CD8-positive, alpha-beta memory T cell (primary cell): ENCODE measurements at places on chromosomes 6 and 20. TPM values are rescaled to one million over a fixed set of nuclear protein-coding genes. Genes with fewer than 3 reads are reported as not detected.

The UBD gene
- total RNA-seq = 2.5 TPM

The TPD52L2 gene
- 60.0 TPM for total RNA-seq

The IL17A gene
- total RNA-seq = 0.63 TPM

The CDH26 gene
- total RNA-seq = 0.91 TPM

The ELOVL2 gene
- total RNA-seq = not detected

The GNL1 gene
- total RNA-seq = 100 TPM

The CTSA gene
- total RNA-seq = 81.1 TPM

The ZNF311 gene
- 0.66 TPM for total RNA-seq

The SLC4A11 gene
- 3.5 TPM for total RNA-seq

The XKR7 gene
- not detected for total RNA-seq

The SIRPB2 gene
- total RNA-seq = not detected

The C6orf163 gene
- total RNA-seq = 1.5 TPM

The SSTR4 gene
- total RNA-seq = not detected

The SIRPB1 gene
- 2.3 TPM for total RNA-seq

The EEF1A2 gene
- 0.20 TPM for total RNA-seq

The CDKN1A gene
- total RNA-seq = 66.4 TPM

The APCDD1L gene
- not detected for total RNA-seq

The MMP24 gene
- 0.07 TPM for total RNA-seq

The TAF4 gene
- 21.0 TPM for total RNA-seq

The BMP7 gene
- not detected for total RNA-seq

The NKX2-4 gene
- not detected for total RNA-seq

The LGSN gene
- not detected for total RNA-seq

The SFTA2 gene
- total RNA-seq = not detected

The FERMT1 gene
- 0.26 TPM for total RNA-seq

The QKI gene
- 58.8 TPM for total RNA-seq

The PEX6 gene
- total RNA-seq = 20.6 TPM

The OR12D3 gene
- not detected for total RNA-seq

The GPR6 gene
- not detected for total RNA-seq

The TAAR9 gene
- not detected for total RNA-seq

The MLIP gene
- not detected for total RNA-seq

The AHCY gene
- 175 TPM for total RNA-seq

The C2 gene
- 0.70 TPM for total RNA-seq

The SLC35F1 gene
- total RNA-seq = not detected

The GPLD1 gene
- 0.64 TPM for total RNA-seq

The KAT14 gene
- 21.4 TPM for total RNA-seq

The DNMT3B gene
- 1.00 TPM for total RNA-seq

The ZBTB46 gene
- total RNA-seq = 0.31 TPM

The LY86 gene
- 0.31 TPM for total RNA-seq

The PLN gene
- total RNA-seq = not detected

The HSPA12B gene
- total RNA-seq = not detected

The FAM217A gene
- not detected for total RNA-seq

The AFDN gene
- total RNA-seq = 21.3 TPM

The RSPO3 gene
- not detected for total RNA-seq

The DST gene
- total RNA-seq = 1.9 TPM

The MYH7B gene
- 0.16 TPM for total RNA-seq

The CST2 gene
- not detected for total RNA-seq

The C20orf202 gene
- not detected for total RNA-seq

The VTA1 gene
- 63.8 TPM for total RNA-seq

The CLPSL1 gene
- total RNA-seq = not detected

The VPS52 gene
- total RNA-seq = 58.5 TPM

The SALL4 gene
- total RNA-seq = 0.11 TPM

The NKX2-2 gene
- not detected for total RNA-seq

The BMP6 gene
- not detected for total RNA-seq

The CGA gene
- not detected for total RNA-seq

The LY6G6D gene
- not detected for total RNA-seq

The TBXT gene
- total RNA-seq = not detected

The LKAAEAR1 gene
- total RNA-seq = 0.29 TPM

The HLA-DQA1 gene
- 22.2 TPM for total RNA-seq
